Suppressor macrophage treated with lipopolysaccharide for 1 hour (primary cell): ENCODE measurements at places on chromosomes 11 and 22.

- DNase-seq: peak; percentile 65
Measured at GRCh38 chr11:77377734-77378133, 76.2 kb upstream of the GDPD4 start.

DNA sequence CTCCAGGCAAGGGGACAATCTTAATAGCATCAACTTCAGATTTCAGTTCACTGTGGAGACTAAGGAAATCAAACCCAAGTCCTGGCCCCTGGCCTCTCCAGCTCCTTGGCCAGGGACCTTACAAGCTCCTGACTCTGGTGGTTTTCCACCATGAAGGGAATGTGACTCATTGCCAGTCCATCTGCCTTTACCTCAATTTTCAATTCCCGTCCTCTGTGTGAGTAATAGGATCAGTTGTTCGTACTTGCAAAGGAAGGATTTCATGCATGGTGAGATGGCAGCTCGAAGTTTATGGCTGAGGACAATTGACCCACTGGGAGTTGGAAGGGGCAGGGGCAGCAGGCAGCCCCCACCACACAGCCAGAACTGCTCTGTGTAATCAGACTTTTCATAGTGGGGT lies 42.5 kb downstream of the INSC start:
- DNase-seq: no peak

DNA sequence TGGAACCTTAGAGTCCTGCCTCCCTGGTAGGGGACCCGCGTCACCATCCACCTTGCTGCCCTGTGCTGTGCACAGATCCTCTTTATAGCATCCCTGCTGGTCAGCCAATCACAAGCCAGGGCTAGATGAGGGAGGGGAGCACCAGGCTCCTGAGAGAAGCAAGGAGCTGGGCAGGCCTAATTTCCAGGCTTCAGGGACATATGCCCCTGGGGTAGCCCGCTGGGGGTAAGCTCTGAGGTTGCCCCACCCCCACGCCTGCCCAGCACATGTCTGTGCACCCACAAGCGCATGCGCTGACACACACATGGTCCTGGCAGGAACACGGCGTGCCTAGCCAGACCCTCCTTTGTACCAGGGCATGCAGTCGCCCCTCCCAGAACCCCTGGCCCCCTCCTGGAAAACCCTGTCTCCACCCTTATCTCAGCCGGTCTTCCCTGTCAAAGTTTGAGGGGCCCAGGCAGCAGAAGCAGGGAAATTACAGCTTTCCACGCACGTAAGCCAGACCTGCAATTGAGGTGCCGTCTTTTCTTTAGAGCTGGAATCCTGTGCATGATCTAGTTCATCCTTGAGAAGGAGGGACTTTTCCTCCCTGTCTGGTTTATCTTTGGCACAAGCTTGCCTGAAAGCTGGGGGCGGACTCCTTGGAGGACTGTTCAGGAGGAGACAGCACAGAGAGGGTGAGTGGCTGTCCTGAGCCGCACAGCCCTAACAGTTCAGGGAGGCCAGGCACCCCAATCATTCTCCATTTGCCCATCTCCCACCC lies 2.1 kb downstream of the SSTR3 start:
- no peak for DNase-seq

GRCh38 chr22:42644422-42645340 lies 4.3 kb upstream of the ATP5MGL start:
- DNase-seq: peak; percentile 52

DNA sequence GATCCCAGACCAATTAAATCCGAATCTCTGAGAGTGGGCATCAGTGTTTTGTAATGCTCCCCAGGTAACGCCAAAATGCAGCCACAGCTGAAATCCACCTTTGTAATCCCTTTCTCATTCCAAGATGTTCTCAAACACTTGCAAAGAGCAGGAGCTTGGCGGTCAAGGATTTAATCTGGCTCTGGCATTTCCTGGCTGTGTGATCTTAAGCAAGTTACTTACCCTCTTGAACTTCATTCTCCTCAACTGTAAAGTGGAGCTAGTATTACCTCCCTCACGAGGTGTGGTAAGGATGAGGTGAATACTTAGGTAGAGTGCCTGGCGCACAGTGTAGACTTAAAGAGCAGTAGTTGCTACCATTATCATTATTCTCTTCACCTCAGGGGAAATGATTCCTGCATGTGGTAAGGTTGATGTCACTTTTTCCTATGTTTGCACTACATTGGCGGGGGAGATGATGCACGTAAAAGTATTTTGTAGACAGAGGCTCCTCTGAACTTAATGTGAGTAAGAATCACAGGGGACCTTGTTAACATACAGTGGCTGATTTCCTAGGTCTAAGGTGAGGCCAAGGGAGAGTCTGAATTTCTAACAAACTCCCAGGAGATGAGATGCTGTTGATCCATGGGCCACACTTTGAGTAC lies 210.4 kb upstream of the PITPNB start:
- DNase-seq: no peak
